ENCODE measurements at places on chromosomes 2 and 18.

- no peak for DNase-seq
Observed at GRCh38 chr2:219736209-219736608, 108.8 kb downstream of the SLC4A3 start.

- DNase-seq = no peak
Observed at GRCh38 chr2:29269765-29270109, 154.5 kb downstream of the CLIP4 start.

- no peak for DNase-seq
Observed at GRCh38 chr2:46383113-46383395, 85.8 kb downstream of the EPAS1 start.

DNA sequence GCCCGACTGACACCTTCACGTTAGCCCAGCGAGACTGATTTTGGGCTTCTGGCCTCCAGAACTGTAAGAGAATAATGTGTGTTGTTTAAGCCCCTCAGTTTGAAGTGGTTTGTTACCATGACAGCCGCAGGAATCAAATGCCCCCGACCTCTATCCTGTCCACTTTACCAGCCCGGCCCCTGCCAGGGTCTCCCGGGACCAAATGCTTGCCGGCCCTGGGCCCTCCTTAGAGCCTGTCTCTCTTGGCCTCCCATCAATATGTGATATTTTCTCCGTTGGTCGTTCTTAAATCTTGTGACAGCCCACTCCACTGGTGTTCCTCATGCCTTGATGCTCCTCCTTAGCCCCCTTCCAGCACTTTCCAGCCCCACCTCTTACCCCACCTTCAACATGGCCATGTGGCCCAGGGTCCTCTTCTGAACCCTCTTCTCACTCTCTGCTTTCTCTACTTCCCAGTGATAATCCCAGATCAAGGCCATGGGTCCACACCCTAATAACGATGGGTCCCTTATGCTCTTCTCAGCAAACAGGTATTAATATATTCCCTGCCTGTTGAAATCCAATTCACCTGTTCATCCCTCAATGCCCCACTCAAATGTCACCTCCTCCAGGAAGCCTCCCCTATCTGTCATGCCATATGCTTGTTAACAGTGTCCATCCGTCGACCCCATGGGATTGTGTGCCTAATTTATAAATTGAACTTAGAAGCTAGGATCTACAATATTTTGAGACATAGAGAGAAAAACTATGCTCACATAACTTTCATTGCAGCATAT lies 192.8 kb downstream of the ZFP36L2 start:
- DNase-seq = no peak

DNA sequence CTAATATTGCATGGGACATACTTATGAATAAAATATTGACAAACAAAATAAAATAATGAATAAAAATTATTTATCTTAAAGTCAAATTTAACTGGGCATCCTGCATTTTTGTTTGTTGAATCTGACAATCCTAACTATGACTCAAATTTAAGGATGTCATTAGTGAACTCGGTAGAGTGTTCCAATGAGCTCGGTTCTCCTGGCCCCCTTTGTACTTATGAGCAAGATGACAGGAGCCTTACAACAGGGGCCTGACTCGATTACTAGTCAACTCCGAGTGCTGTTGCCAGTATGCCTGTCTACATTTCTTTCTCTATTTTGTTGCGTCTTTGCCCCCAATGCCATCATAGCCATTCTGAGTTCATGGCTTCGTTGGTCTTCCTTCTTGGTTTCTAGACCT lies 40.3 kb downstream of the HRH4 start:
- DNase-seq = no peak

DNA sequence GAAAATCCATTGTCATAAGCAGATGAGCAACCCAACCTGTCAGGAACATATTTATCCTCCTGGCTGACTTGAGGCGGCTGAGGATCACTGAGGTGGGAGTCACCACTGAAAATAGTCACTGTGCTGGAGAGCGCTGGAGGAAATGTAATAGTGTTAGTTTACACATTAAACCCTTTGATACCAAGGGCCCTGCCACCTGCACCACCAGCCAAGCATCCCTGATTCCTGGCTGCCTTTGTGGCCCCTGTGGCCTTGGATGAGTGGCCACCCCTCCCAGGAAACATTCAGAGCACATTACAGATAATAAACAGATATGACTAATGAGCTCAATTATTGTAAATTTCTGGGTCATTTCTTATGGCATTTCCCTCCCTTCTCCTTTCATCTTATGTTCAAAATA lies 105.9 kb downstream of the LYPD1 start:
- DNase-seq = no peak

GRCh38 chr2:239910404-239910803 lies 114.7 kb downstream of the NDUFA10 start:
- DNase-seq = no peak

DNA sequence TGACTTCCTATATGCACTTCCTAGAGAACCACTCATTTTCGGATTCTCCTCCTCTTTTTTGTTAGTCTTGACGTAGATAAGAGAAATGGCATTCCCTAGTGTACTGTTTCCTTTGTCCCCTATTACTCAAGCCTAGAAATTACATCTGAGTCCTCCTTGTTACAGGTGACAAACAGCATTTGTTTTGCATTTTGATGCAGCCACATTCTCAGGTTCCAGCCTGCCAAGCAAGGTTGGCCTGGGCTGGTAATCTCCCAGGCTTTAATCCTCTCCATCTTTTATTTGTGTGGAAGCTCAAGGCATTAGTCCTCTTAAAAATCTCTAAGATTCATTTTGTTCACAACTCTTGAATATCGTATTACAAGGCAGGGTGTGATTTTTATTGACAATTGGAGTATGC lies 318.0 kb upstream of the NRP2 start:
- no peak for DNase-seq

DNA sequence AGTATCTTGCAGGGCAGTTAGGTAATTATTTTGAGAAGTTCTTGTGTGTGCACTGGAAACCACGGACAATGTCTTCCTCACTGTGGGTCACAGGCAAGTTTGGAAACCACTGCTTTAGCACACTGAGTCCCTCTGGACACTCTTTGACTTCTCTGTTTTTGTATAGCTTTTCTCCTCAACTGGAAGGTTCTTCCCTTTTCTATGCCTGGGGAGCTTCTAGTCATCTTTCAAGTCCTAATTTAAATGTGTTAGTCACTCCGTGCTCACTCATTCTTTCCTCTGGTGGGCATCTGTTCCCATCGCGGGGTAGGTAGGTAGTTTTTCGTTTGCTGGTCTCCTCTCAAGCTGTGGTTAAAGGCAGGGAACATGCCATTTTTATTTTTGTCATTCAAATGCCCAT lies 32.1 kb downstream of the E2F6 start:
- no peak for DNase-seq

DNA sequence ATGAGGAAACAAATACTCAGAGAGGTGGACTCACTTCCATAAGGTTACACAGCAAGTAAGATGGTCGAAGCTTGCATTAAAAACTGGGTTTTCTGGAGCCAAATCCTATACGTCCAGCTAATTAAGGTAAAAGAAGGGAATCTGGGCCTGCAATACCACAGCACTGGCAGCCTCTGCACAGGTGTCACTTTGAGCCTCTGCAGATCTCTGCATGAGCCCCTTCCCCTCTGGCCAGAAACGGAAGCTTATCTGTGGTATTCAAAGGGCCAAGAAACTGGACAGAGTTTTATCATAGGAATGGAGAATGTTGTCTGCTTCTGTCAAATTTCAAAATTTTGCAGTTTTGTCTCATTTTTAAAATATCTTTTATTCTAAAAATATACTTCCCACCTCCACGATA lies 76.1 kb downstream of the OSR1 start:
- DNase-seq = no peak

DNA sequence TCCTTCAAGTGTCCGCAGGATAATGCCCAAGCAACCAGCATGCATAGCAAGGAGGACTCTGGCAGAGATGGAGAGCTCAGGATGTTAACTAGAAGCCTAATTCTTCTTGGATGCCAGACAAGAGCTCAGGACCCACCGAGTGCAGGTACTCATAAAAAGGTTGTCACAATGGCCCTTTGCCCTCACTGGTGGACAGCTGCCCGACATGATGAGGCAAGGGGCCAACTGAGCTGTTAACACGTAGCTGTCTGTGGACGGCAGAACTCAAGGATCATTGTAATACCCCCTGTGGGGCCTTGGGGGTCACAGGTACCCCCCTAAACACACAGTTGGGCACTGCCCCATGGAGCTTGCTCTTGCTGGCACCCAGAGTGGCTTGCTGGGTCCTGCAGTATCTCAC lies 393.7 kb downstream of the PIK3C3 start:
- no peak for DNase-seq

DNA sequence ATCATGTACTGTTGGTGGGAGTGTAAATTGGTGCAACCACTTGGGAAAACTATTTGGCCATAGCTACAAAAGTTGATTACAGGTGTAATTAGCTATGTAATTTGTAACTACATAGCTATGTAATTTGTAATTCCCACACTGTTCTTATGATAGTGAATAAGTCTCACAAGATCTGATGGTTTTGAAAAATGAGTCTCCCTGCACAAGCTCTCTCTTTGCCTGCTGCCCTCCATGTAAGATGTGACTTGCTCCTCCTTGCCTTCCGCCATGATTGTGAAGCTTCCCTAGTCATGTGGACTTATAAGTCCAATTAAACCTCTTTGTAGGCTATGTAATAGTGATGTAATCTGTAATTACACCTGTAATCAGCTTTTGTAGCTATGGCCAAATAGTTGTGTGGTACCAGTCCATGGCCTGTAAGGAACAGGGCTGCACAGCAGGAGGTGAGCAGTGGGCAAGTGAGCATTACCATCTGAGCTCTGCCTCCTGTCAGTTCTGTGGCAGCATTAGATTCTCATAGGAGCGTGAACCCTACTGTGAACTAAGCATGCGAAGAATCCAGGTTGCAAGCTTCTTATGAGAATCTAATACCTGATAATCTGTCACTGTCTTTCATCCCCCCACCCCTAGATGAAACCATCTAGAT lies 133.7 kb upstream of the COPS8 start:
- no peak for DNase-seq

GRCh38 chr2:237205561-237205971 lies 119.9 kb downstream of the COPS8 start:
- no peak for DNase-seq

DNA sequence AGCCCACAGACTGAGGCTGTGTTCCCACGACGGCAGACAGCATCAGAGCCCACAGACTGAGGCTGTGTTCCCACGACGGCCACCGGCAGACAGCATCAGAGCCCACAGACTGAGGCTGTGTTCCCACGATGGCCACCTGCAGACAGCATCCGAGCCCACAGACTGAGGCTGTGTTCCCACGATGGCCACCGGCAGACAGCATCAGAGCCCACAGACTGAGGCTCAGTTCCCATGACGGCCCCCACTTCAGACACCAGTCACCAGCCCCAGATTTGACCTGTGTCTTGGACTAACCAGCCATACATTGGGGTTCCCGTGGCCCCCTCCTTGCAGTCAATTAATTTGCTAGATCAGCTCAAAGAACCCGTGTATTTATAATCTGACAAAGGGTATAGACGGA lies 57.8 kb upstream of the SNTG2 start:
- no peak for DNase-seq

DNA sequence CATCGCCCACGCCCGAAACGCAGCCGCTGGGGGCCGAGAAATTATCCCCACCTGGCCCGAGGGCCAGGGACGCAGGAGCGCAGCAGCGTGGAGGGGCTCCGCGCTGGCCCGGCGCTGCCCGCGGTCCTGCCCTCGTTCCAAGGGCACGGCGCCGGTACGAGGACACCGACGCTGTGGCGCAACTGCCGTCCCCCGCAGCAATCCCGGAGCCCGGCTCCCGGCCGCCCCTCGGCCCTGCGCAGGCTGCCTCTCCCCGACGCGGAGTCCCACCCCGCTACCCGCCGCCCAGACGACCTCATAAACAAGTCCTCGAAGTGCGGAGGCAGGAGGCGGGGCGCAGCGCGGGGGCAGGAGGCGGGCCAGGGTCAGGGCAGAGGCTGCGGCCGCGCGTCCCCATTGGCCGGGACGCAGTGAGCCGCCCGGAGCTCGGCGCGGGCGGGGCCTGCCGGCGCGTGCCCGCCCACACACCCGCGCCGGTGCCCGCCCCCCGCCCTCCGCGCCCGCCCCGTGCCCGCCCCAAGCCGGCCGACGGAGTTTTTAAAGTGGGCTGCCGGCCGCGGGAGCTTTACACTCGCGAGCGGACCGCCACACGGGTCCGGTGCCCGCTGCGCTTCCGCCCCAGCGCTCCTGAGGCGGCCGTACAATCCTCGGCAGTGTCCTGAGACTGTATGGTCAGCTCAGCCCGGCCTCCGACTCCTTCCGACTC lies at the start of gene EPAS1:
Gene EPAS1, plus strand, starts transcription at position 568 of the 706 bp plus-strand sequence. CDS start 505 bp downstream, outside the sequence.
- peak; percentile 76 for DNase-seq

DNA sequence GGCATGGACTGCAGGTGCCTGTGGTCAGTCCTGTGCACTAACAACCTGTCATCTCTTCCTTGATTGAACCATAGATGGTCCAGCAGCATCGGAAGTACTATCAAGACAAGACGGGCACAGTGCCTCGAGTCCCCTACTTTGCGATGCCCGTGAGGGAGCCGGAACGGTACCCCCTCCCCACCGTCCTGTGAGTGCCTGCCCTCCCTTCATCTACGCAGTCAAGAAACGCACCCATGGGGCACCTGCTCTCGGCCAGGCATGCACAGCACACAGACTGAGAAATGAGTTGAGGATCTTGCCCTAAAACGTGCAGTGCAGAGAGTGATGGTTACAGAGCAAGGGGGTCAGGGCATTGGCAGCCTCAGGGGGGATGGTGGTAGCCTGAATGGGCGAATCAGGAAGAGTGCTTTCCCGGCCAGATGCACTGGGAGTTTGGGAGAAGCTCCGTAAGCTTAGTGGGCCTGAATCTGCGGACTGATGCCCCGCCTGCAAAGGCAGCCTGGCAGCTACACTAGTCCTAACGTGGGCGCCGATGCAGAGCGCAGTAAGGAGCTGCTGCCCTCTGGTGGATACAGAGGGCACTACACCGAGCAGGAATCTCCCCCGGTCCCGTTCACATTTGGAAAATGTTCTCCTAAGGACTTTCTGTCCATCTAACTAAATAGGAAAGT lies 63.6 kb downstream of the CIB4 start:
- peak; percentile 39 for DNase-seq

DNA sequence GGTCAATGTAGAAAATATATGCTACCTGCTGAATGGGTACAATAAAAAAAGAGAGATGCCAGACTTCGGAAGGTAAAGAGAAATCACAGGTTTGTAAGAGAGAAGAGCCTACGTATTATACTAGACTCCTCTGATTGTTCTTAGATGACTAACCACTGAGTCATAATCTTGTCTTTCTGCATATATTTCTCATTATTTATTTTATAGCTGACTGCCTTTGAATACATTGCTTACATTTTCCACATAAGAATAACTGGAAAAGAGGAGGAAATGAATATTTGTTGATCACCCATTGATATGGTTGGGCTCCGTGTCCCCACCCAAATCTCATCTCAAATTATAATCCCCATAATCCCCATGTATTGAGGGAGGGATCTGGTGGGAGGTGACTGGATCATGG lies 90.3 kb upstream of the RAB27B start:
- DNase-seq = no peak
